Suppressor macrophage treated with lipopolysaccharide for 4 hours (primary cell): ENCODE measurements at places on chromosomes 5 and 9.
A peak's percentile ranks its signal among the peaks of the same experiment; 100 is the strongest.

DNA sequence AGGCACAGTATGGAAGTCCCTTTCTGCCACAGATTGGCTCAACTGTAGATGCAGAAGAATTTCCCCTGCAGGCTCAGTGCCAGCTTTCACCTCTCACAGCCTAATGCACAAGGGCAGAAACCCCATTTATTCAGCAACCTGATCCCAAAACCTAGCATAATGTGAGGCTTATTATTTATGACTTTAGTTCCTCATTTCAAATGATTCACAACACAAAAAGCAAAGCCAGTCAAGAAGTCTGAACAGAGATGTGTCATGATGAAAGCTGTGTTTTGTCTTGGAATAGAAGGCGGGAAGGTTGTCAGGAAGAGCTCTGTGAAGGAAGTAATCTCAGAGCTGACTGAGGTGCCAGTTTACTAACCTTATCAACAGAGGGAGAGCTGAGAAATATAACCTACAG, 369.7 kb downstream of the LRRC70 start:
- no peak for DNase-seq

GRCh38 chr5:172180936-172181335, 7.1 kb downstream of the STK10 start:
- DNase-seq, result no peak

GRCh38 chr9:2126331-2126803, 111.2 kb downstream of the SMARCA2 start:
- DNase-seq, result no peak

DNA sequence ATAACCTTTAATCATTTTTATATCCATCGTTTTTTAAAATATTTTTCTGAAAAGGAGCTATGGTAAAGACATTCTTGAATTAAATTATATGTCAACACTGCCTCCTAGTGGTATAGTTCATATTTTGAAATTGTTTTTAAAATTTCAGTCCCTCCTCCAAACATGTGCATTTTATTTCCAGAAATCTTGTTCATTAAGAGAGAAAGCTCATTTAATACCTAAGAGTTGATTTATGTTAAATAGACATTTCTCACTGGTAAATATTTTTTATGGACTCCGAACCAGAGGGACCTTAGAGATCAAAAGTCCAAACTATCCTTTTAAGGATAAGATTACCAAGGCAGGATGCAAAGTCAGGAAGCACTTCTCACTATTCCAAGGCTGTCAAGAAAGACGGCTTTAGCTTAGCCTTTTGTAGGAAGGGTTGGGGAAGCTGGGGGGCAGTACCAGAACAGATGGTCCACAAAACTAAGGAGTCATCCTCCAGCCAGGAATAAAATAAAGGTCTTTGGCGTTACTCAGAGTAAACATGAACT, 21.6 kb downstream of the BHMT start:
- peak; percentile 79 for DNase-seq

DNA sequence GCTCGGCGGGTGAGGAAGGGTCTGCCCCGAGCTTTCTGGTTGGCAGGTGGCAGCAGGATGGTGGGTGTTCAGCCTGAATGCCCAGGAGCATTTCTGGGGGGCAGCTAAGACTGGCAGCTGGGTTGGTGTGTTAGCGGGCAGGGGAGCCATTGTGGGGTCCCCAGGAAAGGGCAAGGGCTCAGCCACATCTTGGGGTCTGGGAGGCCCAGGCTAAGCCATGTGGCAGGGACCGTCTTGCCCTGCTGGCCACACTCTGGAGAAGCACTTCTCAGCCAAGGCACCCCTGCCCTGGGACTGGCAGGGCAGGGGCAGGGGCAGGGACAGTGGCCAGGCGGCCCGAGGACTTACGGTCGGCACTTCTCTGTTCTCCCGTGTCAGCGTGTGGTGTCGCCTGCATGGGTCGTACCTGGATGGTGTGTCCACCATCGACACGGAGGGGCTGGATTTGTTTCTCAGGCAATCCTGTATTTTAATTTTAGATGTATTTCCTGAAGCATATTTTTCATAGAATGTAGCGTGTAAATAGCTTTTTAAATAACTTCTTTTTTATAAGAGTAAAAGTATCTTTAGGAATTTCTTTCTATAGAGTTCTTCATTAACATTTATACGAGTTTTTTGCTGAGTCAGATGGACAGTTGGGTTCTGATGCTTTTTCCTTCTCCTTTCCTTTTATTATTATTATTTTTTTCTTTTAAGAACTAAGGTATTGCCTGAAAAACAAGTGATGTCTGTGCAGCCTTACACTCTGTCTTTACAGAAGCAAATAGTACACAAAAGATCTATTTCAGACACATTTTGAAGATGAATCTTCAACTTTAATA, 102.0 kb downstream of the PHF2 start:
- DNase-seq, result no peak

- DNase-seq, result no peak
Observed at GRCh38 chr9:73170185-73170957, 18.7 kb downstream of the ANXA1 start.

GRCh38 chr9:135216791-135217441, 129.4 kb downstream of the OLFM1 start:
- DNase-seq, result no peak

DNA sequence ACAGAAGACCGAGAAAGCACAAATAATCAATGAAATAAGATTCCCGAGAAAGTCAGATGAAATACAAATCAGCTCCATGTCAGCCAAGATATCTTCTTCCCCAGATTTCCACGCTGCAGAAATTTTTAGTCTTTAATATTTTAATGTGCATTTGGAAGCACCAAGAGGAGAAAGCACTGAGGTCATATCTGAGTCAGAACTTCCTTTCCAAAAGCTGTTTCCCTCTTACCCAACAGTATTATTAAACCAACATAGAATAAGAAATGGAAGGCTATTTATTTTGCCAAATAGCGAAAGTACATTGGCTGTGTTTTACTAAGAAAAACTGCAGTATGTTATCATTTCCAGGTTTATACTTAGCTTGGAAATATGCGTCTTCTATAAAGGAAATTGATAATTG, 772.1 kb upstream of the CDH9 start:
- no peak for DNase-seq

- DNase-seq, result peak; percentile 21
Observed at GRCh38 chr9:33924978-33925797, 108.2 kb downstream of the UBE2R2 start.

- no peak for DNase-seq
Observed at GRCh38 chr5:60026161-60026560, 132.6 kb upstream of the PDE4D start.

- DNase-seq, result no peak
Observed at GRCh38 chr9:114910541-114910940, 19.9 kb downstream of the TNFSF8 start.

- DNase-seq, result no peak
Observed at GRCh38 chr5:178368716-178369300, 136.2 kb upstream of the PHYKPL start.

- no peak for DNase-seq
Observed at GRCh38 chr5:157547941-157548512, 27.5 kb downstream of the ADAM19 start.

- peak; percentile 89 for DNase-seq
Observed at GRCh38 chr5:172417983-172418630, 36.2 kb downstream of the SH3PXD2B start.

DNA sequence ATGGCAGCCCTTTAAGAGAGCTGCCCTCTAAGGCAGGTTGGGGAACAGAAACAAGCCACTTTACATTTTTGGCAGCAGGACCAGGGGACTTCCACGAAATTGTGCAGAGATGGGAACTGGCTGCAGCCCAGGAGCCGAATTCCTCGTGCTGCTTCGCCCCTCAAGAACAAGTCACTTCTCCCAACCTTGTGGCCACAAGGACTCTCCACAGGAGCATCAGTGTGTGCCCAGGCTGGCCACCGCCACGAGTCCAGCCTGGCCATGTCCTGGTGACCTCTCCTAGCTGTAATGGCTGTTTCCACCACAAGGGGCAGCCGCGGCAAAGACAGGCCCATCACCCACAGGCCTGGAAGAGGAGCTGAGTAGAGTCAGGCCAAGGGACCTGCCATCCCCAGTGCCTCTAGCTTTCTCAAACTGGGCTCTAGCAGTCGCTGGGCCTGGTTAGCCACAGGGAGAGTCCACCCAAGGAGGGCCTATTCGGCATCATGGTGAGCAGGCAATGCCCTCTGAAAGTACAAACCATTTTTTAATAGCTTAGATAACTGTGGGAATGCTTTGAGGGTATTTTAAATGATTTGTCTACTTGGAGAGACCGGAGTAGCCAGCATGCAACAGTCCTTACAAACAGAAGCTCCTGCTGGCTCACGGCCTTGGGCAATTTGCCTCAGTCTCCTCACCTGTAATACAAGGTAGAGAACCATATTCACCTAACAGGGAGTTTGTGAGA, 129.0 kb downstream of the COL23A1 start:
- DNase-seq, result peak; percentile 92

DNA sequence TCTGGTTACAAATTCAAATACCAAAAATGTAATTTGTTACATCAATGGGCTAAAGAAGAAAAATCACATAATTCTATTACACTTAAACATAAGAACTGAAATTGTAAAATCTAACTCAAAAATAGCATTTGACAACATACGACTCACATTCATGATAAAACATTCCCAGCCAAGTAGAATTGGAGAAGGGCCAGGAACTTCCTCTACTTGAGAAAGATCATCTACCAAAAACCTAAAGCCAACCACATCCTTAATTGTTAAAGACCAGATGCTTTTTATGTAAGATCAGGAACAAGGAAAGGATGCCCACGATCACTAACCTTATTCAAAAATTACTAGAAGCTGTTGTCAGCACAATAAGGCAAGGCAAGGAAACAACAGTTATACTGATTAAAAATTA, 1819.8 kb upstream of the C9orf72 start:
- DNase-seq, result no peak

DNA sequence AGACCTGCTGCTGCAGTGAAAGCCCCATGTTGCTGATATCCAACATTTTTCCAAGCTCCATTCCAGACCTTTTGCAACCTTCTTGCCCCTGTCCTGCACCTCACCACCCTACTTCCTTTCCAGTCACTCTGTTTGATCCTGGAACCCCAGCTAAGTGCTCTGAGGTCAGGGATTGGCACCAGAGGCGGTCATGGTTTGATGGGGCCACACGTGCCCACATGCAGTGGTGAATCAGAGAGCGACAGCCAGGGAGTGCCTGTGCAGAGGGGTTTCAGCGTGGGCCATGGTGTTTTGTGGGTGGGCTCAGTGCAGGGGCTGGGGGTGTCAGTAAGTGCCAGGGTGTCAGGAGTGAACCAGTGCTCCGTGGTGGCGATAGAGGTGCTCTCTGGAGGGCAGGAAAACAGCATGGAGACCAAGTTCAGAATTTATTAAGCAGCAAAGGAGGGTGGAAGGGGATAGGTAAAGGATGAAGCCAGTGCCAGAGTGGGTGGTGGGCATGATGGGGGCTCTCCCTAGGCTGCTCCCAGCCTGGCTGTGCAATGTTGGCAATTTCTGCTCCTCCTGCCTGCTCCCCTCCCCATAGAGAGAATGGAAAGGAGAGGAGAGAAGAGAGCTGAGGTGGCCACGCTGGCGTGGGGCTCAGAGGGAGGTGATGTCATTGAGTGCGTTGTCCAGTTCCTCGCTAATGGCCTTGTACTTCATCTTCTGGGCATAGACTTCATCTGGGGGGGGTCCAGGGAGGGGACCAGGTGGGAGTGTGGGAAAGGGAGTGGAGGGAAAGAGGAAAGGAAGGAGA, 7.0 kb downstream of the TPM2 start:
- no peak for DNase-seq

DNA sequence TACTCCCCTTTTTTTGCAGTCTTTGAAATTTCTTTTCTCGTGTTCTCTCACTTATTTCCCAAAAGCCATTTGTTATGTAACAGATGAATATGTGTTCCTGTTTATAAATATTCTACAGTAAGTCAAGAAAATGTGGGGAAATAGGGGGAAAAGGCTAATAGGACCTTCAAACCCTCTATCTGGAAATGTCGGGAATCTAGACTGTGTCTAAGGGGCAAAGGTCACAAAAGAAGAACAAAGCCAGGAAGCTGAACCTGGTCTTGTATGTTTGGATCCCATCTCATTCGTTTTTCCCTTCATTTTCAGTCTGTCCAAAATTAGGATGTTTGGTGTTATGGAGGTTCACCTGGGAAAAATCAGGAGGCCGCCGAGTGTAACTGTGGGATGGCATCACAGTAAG, 490.3 kb downstream of the NR2F1-AS1 start:
- no peak for DNase-seq
